Stimulated activated CD4-positive, alpha-beta T cell treated with anti-CD3 and anti-CD28 coated beads, TNF-alpha, amount 100 ng/mL, for 1 hour (primary cell): ENCODE measurements at places on chromosomes 2 and 18.

DNA sequence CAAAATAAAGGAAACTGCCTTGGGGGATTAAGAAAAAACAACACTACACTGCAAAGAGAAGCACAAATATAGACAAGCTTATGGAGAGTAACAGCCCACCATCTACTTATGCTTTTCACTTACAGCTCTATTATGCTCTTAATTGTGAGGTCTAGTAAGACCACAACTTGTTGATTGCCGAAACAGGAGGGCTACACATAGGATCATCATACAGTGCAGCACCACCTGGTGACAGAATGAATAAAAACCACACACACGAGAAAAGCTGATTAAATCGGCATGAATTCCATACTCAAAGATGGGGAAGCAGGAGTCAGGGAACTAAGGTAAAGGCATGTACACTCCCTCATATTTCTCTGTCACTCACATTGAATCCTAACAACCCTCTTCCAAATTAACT, 259.2 kb downstream of the IKZF2 start:
- DNase-seq: no peak

DNA sequence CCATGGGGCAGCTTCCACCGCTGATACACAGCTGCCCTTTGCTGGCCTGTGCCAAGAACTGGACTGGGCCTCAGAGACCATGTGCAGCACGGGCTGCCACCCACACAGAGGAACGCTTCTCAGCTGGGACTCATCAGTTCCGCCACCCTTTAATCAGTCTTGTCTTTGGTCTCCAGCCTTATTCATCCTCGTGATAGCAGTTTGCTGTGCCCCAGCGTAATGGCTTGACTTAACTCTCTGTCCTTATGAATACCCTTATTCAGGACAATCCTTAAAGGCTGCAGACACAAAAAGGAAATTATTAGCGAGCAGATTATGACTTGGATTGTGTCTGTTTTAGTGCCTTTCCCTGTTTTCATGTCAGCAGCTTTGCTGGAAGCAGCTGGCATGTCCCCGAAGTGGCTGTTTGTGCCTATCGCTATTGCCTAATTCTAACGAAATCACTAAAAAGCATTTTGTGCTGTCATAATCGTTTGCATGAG, 108.9 kb upstream of the DAPL1 start:
- no peak for DNase-seq

DNA sequence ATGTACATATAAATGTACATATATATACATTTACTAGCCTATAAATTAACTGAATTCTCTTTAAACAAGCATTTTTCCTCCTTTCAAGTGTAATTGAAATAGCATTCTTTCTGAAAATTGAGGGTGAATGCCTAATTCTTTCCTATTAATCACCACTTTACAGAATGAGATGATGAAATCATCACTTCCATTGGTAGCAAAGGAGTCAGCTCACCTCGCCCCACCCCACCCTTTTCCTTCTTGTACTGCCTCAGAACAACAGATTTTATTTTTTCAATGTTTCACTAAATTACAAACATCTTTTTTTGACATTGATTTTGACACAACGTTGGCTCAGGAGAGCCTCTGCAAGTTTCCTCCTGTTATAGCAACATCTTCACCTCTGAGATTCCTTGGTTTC, 181.9 kb upstream of the CDH7 start:
- DNase-seq: no peak

- no peak for DNase-seq
These were observed 303.0 kb downstream of the ICOS start for GRCh38 chr2:204239411-204240165.

DNA sequence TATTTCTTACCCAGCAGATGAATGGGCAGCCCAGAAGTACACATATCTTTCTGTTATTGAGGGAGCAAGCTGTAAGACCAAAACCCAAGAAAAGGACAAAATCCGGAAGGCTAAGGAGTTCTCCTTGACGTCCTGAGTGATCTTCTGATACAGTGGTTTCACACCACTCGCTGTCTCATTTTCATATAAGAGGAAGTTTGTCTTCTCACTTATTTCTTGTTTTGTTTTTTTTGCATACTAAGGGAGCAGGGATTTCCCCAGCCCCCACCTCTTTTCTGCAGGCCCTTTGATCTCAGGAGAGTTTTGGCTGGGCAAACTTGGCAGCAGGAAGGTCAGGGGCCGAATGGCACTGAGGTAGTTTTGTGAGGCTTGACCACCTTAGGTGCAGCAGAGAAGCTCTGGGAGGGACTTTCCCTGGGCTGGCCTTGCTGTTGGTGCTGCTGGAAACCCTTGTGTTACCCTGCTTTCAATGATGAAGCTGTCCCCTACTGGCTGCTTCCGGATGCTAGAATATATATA, 13.3 kb downstream of the CHRNA1 start:
- no peak for DNase-seq

- DNase-seq: peak; percentile 6
These were observed at the start of gene BOK for GRCh38 chr2:241558532-241559322. Gene BOK (plus strand): TSS chr2:241558745. CDS start chr2:241559484, 739 bp downstream.

GRCh38 chr2:60796573-60797509, 40.8 kb downstream of the PAPOLG start:
- no peak for DNase-seq

DNA sequence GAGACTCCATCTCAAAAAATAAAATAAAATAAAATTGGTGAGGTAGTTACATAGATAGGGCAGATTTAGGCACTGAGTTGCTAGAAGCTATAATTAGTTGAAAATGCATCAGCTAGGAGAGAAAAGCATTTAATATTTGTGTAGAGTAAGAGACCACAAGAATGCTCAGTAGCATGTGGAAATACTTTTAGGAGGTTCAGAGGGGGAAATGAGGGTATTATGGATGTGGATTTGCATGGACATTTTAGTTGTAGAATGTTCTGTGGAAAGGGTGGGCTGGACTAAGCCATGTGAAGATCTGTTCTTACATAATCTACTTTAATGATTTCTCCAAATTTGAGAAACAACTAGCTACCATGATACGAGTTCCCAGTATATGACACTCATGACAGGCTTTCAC, 95.5 kb downstream of the ATP9B start:
- no peak for DNase-seq

DNA sequence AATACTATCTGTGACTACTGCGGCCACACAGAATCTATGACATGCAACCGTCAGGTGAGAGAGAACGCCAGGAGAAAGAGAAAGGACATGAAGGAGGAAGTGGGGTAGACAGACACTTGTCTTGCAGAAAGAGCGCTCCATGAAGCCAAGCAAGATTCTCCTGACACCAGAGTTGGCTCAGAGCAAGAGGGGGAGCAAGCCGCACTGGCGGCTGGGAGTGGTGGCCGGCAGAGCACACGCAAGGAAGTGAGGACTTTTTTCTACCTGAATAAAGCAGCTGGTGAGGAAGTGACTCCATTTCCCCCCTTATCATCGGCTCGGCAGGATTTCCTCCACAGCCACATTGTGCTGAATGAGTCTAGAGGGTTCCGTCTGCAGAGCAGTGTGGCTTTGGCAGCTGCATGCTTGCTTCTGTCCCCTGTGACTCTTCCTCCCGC, 181.6 kb downstream of the BCL2 start:
- DNase-seq: peak; percentile 35

- no peak for DNase-seq
These were observed 224.5 kb downstream of the UXS1 start for GRCh38 chr2:105969552-105969951.

- no peak for DNase-seq
These were observed 4.7 kb downstream of the PHLPP1 start for GRCh38 chr18:62720048-62720447.

GRCh38 chr2:237190966-237191713, 105.5 kb downstream of the COPS8 start:
- DNase-seq: no peak

- no peak for DNase-seq
These were observed 435 bp downstream of the ADCY3 start for GRCh38 chr2:24919506-24920097.

- DNase-seq: no peak
These were observed 124.9 kb downstream of the NBAS start for GRCh38 chr2:15436195-15436594.

DNA sequence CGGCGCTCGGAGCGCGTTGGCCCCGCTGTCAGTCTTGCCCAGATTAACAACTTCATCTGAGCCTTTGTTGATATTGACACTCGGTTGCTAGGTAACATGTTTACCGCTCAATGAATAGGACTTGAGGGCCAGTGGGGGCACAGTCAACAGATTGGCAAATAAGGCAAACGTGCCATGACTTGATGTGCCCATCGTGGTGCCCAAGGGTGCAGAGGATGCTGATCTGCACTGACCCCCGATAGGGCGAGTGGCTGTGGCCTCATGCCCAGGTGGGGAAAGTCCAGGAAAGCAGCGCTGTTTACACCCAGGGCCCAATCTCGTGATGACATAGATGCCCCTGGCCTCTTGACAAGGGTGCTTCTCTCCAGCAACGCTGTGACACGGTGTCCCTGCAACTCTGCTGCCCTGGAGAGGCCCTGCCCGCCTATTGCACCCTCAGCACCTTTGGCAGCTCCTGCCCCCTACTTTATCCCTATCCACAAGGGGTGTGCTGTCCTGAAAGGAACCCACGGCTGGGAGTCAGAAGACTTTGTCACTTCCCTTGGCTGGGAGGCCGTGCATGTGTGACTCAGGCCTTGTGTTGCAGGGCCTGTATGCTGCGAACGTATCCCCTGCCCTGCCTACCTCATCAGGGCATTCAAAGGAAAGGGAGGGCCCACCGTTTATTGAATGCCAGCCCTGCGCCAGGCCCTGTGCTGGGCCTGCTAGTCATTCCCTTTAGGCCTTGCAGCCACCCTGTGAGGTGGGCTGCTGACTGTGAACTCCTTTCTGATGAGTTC, 158.0 kb downstream of the INHBB start:
- DNase-seq: no peak

DNA sequence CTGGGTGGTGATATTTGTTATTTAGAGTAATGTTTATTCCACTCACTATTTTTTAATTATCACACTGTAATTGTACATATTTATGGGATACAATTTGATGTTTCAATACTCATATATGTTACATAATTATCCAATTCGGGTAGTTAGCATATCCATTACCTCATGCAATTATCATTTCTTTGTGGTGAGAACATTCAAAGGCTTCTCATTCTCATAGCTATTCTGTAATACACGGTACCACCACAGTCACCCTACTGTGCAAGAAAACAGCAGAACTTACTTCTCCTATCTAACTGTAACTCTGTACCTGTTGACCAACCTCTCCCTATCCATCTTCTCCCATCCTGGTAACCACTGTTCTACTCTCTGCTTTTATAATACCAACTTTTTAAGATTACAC, 4.6 kb downstream of the TBC1D8 start:
- DNase-seq: no peak

- no peak for DNase-seq
These were observed 104.5 kb upstream of the SH3BP4 start for GRCh38 chr2:234847364-234847635.

- no peak for DNase-seq
These were observed 49.1 kb downstream of the ITGB1BP1 start for GRCh38 chr2:9374071-9374730.

GRCh38 chr2:64859312-64860212, 129.6 kb upstream of the SLC1A4 start:
- no peak for DNase-seq

- DNase-seq: no peak
These were observed 6.1 kb downstream of the CABLES1 start for GRCh38 chr18:23141104-23141999.

DNA sequence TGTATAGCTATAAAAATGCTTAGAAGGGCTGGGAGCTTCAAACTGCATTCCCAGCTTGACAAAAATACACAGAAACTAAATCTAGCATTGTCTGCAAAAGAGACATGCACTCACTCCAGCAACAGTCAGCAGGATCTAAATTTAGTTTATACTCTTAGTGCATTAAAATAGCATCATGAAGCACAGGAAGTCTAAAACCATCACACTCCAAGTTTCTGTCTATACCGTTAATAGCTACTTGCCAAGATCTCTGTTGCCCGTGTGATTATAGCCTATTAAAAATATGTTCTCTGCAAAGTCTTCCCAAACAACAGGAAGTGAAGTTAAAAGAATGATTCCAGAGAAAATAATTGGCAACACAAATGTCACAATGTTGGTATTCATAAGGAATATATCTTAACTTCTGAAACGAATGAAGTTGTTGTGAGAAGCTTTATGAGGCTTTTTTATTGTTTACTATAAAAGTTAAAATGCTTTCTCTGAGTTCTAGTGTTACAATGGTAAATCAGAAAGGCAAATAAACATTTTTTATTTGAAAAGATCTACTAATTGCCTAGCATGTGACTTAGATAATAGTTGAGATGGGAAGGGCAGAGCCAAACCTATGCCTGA, 184.2 kb downstream of the ZNF385B start:
- DNase-seq: no peak

GRCh38 chr2:7672027-7672684, 754.9 kb downstream of the RNF144A start:
- DNase-seq: no peak

- DNase-seq: no peak
These were observed 709.2 kb upstream of the ID2 start for GRCh38 chr2:7972670-7973069.

- DNase-seq: no peak
These were observed 246.1 kb downstream of the EXOC6B start for GRCh38 chr2:72579591-72580180.

GRCh38 chr2:168686452-168687191, 115.8 kb upstream of the NOSTRIN start:
- DNase-seq: no peak

GRCh38 chr2:31213601-31214443, 3.5 kb downstream of the CAPN14 start:
- DNase-seq: no peak

DNA sequence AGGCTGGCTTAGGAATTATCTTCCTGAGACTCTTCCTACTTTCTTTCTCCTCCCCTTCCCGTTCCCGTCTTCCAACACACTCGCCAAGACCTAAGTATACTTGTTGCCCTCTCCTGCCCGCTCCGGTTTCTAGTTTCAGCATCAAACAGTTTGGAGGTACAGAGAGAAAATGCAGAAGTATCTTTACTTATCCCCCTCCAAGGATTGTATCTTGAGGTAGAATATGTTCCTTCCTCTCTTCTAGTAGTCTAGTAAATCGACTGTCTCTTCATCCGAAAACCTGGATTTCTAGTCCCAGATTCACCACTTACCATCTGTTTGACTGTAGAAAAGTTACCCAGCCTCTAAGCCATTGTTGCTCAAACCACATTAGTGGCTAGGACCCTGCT, 755 bp downstream of the EIF4E2 start:
- no peak for DNase-seq

DNA sequence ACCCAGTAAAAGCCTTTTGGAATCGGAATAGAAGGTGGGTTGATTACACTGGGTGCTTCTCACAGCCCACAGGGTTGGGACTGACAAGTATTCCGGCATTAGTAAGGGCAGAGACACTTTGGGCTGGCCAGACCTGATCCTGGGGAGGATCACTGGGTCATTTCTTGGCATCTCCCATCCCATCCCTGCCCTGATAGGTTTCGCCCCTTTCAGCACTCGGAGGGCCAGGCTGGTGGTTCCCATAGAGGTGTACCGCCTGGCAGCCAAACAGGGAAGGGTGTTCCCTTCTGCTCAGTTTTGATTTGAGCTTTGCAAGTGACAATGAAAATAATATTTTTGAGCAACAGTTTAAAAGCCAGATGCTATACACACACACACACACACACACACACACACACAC, 37.3 kb downstream of the CYP1B1 start:
- DNase-seq: no peak
